Left lung (tissue), 14 donors: ENCODE measurements at places on chromosomes 2 and 18. TPM values are rescaled to one million over a fixed set of nuclear protein-coding genes. Genes with fewer than 3 reads are reported as not detected.

Gene PARD6G
- 18.9 TPM for polyA plus RNA-seq

Gene VSNL1
- 15.7 TPM for polyA plus RNA-seq

Gene SLC9A4
- not detected for polyA plus RNA-seq

Gene ASXL3
- polyA plus RNA-seq: 9.8 TPM

Gene GDF7
- 0.27 TPM for polyA plus RNA-seq

Gene UBE2F
- polyA plus RNA-seq: 33.9 TPM

Gene TLX2
- not detected for polyA plus RNA-seq

Gene AGPS
- polyA plus RNA-seq: 25.0 TPM

Gene EHD3
- 8.8 TPM for polyA plus RNA-seq

Gene CLEC4F
- polyA plus RNA-seq: 0.13 TPM

DNA sequence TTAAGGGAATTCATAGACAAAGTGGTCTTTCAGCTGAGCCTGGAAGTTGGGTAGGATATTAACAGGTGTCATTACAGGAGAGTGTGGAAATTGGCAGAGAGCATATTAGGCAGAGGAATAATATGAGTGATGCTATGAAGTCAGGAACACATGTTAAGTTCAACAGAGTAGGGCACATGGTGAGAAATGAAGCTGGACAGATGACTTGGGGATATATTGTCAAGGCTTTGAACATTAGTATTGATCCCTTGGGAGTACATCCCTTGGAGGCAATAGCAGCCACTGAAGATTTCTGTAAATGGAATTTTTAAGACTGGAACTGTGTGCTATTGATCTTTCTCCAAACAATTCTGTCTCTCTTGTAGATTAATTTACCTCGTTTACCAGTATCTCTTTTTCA is 170.7 kb downstream of the SCG2 start:
- DNase-seq: no peak
- H3K36me3 ChIP-seq: no peaks in the 10 kb centered on the region
- no peak overlapping the region for H3K4me3 ChIP-seq
- H3K27me3 ChIP-seq: no peaks in the 10 kb centered on the region
- H3K4me1 ChIP-seq: no peaks in the 10 kb centered on the region

- H3K27me3 ChIP-seq: no peaks in the 10 kb centered on the region
- no peak overlapping the region for H3K27ac ChIP-seq
- H3K4me1 ChIP-seq: no peaks in the 10 kb centered on the region
- H3K4me3 ChIP-seq: no peak overlapping the region
- peak; percentile 45 for DNase-seq
- no peaks in the 10 kb centered on the region for H3K36me3 ChIP-seq
These were observed 31.9 kb upstream of the CREG2 start for GRCh38 chr2:101419096-101419663.

- H3K4me3 ChIP-seq: no peak overlapping the region
- H3K4me1 ChIP-seq: no peaks in the 10 kb centered on the region
- H3K27me3 ChIP-seq: no peaks in the 10 kb centered on the region
- no peak for DNase-seq
- H3K27ac ChIP-seq: no peak overlapping the region
- no peaks in the 10 kb centered on the region for H3K36me3 ChIP-seq
These were observed 493.7 kb downstream of the TMX3 start for GRCh38 chr18:68221111-68221724.

GRCh38 chr2:137705296-137705695 is 259.0 kb upstream of the HNMT start:
- H3K27me3 ChIP-seq: no peaks in the 10 kb centered on the region
- no peak overlapping the region for H3K4me3 ChIP-seq
- H3K27ac ChIP-seq: no peak overlapping the region
- no peaks in the 10 kb centered on the region for H3K36me3 ChIP-seq

- no peak for DNase-seq
- no peak overlapping the region for H3K27ac ChIP-seq
- no peaks in the 10 kb centered on the region for H3K36me3 ChIP-seq
These were observed 879.6 kb downstream of the SUCLG1 start for GRCh38 chr2:83579507-83579906.

DNA sequence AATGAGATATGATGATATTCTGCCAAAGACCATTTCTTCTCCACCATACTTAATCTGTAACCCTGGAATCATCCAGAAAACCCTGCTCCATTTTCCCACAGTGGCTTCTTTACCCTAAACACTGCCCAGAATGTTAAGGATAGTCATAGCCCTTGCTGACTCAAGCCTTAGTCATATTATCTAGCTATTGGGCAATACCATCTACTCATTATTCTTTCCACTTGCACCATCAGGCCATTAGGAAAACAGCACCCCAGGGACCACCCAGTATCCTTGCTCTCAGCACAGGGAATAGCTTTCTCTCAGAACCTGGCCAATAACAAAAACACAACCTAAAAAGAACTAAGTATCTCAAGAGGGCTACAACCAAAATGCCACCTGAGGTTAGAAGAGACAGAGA is 445.7 kb upstream of the SLC14A2 start:
- no peak for DNase-seq
- no peak overlapping the region for H3K27ac ChIP-seq
- no peaks in the 10 kb centered on the region for H3K36me3 ChIP-seq
- H3K4me3 ChIP-seq: no peak overlapping the region

- no peak overlapping the region for H3K4me3 ChIP-seq
- H3K36me3 ChIP-seq: no peaks in the 10 kb centered on the region
- H3K27me3 ChIP-seq: no peaks in the 10 kb centered on the region
- no peak overlapping the region for H3K27ac ChIP-seq
These were observed 814.9 kb upstream of the NRXN1 start for GRCh38 chr2:51846796-51847195.

- no peak for DNase-seq
- H3K36me3 ChIP-seq: no peaks in the 10 kb centered on the region
- no peaks in the 10 kb centered on the region for H3K4me1 ChIP-seq
- no peak overlapping the region for H3K27ac ChIP-seq
- no peak overlapping the region for H3K4me3 ChIP-seq
These were observed 322.1 kb downstream of the LRRTM1 start for GRCh38 chr2:79982445-79982844.

DNA sequence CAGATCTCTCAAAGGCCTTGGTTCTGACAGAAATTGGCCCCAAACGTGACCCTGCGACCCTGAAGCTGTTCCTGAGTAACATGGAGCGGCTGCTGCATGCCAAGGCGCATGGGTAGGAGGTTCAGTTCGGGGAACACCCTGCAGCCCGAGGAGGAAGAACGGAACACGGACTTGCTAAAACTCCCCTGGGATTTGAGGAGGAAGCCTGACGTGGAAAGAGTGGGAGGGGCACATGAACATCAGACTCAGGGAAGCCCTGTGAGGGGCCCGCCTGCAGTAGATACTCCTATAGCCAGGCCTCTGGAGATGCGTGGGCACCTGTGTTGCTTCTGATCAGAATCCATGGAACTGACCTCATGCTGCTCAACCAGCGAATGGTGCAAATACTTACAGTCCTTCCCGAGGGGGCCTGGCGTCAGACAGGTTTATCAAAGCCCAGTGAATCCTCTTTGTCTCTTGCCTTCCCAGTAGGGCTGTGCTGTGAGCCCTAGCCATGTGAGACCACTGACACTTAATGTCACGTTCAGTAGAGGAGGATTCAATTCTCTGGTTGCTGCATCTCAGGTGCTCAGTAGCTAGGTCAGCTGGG is 46.8 kb downstream of the IMPA2 start:
- no peak for DNase-seq
- H3K27me3 ChIP-seq: no peaks in the 10 kb centered on the region
- no peaks in the 10 kb centered on the region for H3K36me3 ChIP-seq
- H3K4me3 ChIP-seq: no peak overlapping the region
- H3K4me1 ChIP-seq: no peaks in the 10 kb centered on the region
- no peak overlapping the region for H3K27ac ChIP-seq

GRCh38 chr2:25335971-25336370 is 5.8 kb downstream of the DNMT3A start:
- H3K4me3 ChIP-seq: no peak overlapping the region
- peaks cover 12% of the 10 kb centered on the region for H3K4me1 ChIP-seq
- DNase-seq: no peak
- no peak overlapping the region for H3K27ac ChIP-seq

DNA sequence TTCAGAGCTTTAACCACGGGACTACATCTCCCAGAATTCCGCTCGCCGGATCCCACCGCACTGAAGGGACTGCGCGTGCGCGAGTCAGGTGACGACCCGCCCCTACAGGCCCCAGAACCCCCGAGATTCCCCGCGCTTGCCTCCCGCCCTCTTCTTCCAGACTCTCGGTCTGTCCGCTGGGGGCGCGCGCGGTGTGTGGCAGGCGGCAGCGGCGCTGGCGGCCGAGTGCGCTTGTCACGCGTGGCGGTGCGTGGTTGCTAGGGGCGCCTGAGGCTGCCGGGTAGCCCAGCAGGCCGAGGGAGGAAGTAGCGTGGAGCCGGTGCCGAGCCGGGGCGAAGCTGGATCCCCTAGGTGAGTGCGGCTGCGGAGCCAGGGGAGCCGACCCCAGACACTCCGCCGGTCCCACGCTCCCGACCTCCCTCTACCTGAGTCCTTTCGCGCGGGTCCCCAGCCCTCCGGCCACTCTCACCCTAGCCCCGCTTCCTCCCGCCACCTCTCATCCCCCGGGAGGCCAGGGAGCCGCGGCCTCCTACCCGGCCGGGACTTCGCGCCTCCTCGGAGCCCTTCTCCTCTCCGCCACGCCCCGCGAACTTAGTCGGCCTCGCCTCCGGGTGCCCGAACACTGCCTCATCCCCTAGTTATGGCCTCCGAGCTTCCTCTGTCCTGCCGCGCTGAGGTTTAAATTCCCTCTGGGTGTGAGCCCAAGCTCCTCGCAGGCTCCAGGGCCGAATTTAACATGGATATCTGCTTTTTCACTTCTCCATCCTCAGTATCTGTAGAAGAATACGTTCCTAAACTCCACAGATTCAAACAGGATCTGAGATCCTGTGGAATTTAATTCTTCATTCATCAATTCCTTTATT is at the start of gene TTLL4:
Gene TTLL4, plus strand, starts transcription at position 149 of the 863 bp plus-strand sequence. CDS start 26,842 bp downstream, outside the sequence.
- H3K27me3 ChIP-seq: no peaks in the 10 kb centered on the region
- DNase-seq: peak; percentile 94
- peaks cover 4% of the 10 kb centered on the region for H3K36me3 ChIP-seq
- H3K4me1 ChIP-seq: peaks cover 43% of the 10 kb centered on the region
- peak within 1 kb of the TSS; percentile 94 for H3K4me3 ChIP-seq
- peak within 1 kb of the TSS; percentile 96 for H3K27ac ChIP-seq

- H3K4me1 ChIP-seq: no peaks in the 10 kb centered on the region
- no peak for DNase-seq
- H3K27ac ChIP-seq: no peak overlapping the region
These were observed 73.5 kb downstream of the ANTXR1 start for GRCh38 chr2:69086466-69086865.

GRCh38 chr2:240277073-240277806 is 136.8 kb upstream of the OTOS start:
- peak; percentile 44 for DNase-seq
- no peak overlapping the region for H3K4me3 ChIP-seq
- H3K27me3 ChIP-seq: no peaks in the 10 kb centered on the region

- H3K27ac ChIP-seq: no peak overlapping the region
- H3K36me3 ChIP-seq: no peaks in the 10 kb centered on the region
- no peak overlapping the region for H3K4me3 ChIP-seq
- DNase-seq: no peak
These were observed 138.3 kb downstream of the FMNL2 start for GRCh38 chr2:152473151-152473857.

GRCh38 chr2:162929571-162929970 is 91.0 kb upstream of the KCNH7 start:
- H3K4me1 ChIP-seq: peaks cover 4% of the 10 kb centered on the region
- H3K36me3 ChIP-seq: no peaks in the 10 kb centered on the region
- H3K27me3 ChIP-seq: no peaks in the 10 kb centered on the region
- no peak overlapping the region for H3K27ac ChIP-seq
- H3K4me3 ChIP-seq: no peak overlapping the region

- no peaks in the 10 kb centered on the region for H3K36me3 ChIP-seq
- H3K27me3 ChIP-seq: no peaks in the 10 kb centered on the region
- no peaks in the 10 kb centered on the region for H3K4me1 ChIP-seq
- no peak overlapping the region for H3K27ac ChIP-seq
- H3K4me3 ChIP-seq: no peak overlapping the region
These were observed 141.5 kb downstream of the SPHKAP start for GRCh38 chr2:228039752-228040534.

DNA sequence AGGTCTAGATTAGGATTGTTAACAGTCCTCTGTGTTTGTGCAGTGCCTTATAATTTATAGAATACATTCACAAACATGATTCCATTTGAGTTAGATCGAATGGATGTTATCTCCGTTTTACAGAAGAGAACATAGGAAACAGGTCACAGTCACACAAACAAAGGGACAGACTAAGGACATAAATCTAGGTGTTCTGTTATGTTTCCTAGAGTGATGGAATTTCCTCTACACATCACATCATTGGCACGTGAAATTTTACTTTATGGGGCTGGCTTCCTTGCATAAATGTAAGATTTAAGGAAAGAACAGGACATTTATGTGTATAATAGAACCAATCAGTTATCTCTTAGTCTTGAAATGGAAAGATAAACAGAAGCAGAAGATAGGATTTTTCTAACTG is 6.4 kb downstream of the TRIM54 start:
- no peaks in the 10 kb centered on the region for H3K36me3 ChIP-seq
- no peaks in the 10 kb centered on the region for H3K4me1 ChIP-seq
- no peak overlapping the region for H3K27ac ChIP-seq

DNA sequence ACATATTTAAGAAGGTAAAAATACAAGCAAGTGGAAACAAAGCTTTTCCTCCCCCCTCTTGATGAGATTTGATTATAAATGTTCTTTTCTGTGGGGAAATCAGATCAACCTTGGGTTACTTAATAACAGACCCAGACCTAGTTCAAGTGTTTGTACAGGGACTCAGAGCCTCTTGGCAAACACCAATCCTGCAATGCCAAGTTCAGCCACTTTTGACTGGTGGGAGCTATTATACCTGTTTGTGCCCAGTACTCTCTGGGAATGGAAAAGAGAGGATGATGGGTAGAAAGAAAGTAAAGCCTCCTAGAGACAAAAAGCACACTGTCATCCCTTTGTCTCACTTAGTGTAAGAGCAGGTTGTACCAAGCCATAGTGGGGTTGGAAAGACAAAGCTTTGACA is 63.8 kb upstream of the EPHA4 start:
- H3K36me3 ChIP-seq: no peaks in the 10 kb centered on the region
- no peak overlapping the region for H3K4me3 ChIP-seq
- peak overlapping the region; percentile 28 for H3K27ac ChIP-seq

DNA sequence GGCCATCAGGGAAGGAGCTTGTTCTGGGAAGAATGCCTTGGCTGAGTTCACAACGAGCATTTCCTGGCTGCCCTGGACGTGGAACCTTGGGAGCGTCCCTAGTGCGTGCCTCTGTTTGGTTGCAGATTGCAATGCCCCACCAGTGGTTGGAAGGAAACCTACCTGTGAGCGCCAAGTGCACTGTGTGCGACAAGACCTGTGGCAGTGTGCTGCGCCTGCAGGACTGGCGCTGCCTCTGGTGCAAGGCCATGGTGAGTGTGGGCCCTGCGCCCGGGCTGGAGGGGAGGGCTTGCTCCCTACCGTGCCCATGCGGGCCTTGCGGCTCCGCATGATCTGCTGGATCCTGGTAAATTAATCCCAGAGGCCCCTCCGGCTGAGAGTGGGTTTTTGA is 81.9 kb downstream of the DGKD start:
- H3K27ac ChIP-seq: no peak overlapping the region
- no peaks in the 10 kb centered on the region for H3K27me3 ChIP-seq
- no peak for DNase-seq
- H3K4me3 ChIP-seq: no peak overlapping the region
- no peaks in the 10 kb centered on the region for H3K4me1 ChIP-seq

- DNase-seq: no peak
- no peaks in the 10 kb centered on the region for H3K36me3 ChIP-seq
- H3K4me3 ChIP-seq: no peak overlapping the region
- H3K4me1 ChIP-seq: no peaks in the 10 kb centered on the region
These were observed 57.0 kb downstream of the CIB4 start for GRCh38 chr2:26584191-26584590.
